ENCODE measurements at places on chromosomes 5 and 9.

GRCh38 chr5:106940301-106940846, 730.4 kb downstream of the EFNA5 start:
- no peak for DNase-seq

GRCh38 chr9:87886933-87887505, 4.3 kb downstream of the SPATA31E1 start:
- DNase-seq: no peak

DNA sequence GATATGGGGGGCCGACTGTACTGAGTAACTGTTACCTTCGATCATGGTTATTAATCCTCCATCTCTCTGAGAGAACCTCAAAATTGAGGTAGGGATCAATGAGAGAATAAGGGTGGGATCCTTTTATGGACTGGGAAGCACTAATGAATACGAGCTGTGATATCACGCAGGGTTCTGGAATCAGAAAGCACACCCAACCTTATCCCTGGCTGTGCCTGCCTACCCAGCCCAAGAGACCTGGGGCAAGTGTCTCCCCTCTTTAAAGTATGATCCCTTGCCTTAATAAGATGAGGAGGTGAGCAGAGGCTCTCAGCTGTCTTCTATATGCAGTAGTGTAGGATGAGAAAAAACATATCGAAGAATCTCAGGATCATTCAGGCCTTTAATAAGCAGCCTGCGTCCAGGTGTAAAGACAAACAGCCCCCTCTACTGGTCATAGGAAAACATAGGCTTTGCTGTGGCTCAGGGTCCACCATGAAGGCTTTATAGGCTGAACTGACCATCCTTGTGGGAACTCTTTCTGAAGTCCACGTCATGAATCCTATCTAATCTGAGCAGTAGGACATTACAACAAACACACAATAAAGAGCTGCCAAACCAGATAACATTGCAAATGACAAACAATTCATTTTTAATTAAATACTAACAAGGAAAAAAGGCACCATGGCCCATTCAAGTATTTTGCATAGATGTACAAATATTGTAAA, 16.8 kb downstream of the NIPAL4 start:
- DNase-seq: no peak

- DNase-seq: no peak
Observed at GRCh38 chr5:153896117-153896516, 142.6 kb downstream of the FAM114A2 start.

- DNase-seq: no peak
Observed at GRCh38 chr5:132460846-132461568, 29.6 kb downstream of the IRF1 start.

DNA sequence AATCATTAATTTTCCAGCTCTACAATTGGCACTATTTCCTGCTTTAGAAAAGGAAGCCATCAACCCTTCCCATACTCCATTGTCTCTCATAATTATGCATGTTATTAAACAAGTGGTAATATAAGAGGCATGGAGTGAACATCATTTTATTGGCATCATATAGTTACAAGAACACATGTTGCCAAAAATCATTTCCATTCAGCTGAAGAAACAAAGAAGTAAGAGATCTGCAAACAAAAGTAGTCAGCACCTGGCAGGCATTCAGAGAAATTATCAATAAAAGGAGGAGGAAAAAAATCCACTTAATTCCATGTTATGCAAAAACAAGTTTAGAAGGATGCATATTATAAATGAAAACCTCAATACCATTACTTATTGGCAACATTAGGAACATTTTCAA, 1208.2 kb upstream of the C9orf72 start:
- no peak for DNase-seq

- DNase-seq: no peak
Observed at GRCh38 chr9:124574534-124575375, 67.6 kb upstream of the NR5A1 start.

DNA sequence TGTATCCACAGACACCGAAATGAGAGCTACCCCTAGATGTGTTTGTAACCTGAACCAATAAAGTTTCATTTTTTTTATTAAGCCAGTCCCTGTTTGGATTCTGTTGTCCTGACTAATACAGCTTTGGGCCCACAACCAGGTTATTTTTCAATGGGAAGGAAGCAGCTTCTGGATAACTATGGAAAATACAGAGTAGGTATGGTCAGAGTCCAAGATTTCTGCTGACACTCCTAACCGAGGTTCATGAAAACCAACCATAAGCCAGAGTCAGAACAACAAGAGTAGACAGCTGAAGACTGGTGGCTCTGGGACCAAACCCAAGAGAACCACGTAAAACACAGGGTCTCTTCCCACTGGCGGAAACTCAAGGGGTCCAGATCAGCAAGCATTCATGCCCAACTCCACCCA, 10.8 kb downstream of the KLF9 start:
- DNase-seq: no peak

- no peak for DNase-seq
Observed at GRCh38 chr5:10145923-10146401, 103.7 kb downstream of the ATPSCKMT start.

DNA sequence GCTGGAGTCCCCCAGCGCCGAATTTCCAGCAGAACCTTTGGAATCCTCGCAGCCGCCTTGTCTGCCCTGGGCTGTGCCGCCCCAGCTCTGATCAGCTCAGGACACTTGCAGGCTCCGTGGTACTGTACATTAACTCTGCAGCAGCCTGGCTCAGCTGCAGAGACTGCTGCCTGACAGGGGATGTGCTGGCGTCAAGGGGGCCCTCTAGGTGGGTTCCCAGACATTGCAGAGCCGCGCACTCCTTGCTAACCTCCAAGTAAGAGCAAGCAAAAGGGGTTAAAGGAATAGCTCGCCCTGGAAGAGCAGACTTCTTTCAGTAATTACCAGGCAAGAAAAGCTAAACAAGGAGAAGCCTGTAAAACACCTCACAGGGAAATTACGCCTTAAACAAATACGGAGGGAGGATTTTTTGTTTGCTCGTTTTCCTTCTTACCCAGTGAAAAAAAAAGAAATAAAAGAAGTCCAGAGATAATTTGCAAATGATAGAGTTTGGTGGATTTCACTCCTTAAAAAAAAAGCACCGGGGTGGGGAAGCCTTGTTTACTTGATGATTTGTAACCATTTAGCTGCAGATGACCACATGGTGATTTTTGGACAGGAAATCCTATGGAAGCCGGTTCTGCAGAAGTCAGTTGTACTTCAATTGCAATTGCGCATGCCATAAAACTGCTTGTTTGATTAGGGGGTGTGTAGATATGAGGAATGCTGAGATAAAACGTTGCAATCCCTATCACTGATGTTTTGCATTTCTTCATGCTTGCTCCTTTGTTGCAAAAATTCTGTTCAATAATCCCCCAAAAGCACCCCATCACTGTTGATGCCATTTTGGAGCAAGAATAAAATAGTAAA, 305.8 kb downstream of the PDE4D start:
- no peak for DNase-seq

DNA sequence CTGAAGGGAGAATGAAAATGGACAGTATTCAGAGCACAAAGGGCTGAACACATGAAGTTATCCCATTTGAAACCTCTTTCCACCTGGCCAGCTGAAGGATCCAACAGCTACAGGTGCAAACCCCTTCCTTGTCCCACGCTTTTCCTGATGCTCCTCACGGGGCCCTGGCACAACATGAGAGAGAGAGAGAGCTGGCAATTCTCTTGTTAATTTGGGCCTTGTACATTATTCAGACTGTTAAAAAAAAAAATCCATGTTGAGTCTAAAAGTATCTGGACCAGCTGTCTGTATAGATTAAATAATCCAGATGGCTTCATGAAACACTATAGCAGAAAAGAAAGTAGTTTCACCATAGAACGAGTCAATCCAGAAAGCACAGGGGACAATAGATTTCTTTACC, 74.1 kb downstream of the HMHB1 start:
- no peak for DNase-seq

DNA sequence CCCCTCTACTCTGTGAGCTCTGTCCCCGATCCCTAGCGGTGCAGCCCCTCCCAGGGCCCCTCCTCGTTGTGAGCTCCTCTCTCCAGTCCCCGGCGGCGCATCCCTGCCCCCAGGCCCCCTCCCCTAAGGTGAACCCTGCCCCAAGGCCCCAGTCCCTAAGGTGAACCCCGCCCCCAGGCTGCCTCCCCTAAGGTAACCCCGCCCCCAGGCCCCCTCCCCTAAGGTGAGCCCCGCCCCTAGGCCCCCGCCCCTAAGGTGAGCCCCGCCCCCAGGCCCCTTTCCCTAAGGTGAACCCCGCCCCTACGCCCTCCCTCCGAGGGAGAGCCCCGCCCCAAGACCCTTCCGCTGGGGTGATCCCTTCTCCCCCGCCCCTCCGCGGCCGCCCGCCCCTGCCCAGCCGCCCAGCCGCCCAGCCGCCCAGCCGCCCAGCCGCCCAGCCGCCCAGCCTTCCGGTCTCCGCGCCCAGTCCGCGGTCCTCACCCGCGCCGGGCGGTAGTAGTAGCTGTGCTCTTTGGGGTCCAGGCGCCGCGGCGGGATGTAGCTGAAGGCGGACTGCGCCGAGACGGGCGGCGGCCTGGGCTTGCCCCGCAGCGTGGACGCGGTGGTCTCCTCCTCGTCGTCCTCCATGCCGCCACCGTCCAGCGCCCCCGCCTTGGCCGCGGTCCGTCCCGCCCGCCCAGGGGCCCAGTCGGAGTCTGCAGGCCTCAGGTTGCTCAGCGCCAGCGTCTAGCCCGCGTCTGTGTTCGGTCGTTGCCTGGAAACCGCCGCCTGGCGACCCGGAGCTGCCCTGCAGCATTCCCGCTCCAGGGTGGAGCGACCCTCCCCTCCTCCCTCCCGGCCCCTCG, at the start of gene CFAP90:
Gene CFAP90, minus strand, starts transcription at position 739 of the 845 bp plus-strand sequence. Its CDS starts 112 bp downstream, at position 627.
- no peak for DNase-seq

DNA sequence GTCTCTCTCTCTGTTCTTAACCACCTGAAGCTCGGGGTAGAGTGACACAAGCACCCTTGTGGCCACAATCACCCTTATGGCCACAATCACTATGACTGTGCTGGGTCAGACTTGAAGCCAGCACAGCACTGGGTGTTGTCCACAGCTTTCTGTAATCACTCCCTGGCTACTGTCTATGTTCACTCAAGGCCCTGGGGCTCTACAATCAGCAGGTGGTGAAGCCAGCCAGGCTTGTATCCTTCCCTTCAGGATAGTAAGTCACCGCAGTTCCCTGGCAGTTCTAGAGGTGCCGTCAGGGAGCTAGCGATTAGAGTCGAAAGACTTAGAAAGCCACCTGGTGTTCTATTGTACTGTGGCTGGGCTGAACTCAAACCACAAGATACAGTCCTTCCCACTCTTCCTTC, 44.2 kb downstream of the GDA start:
- no peak for DNase-seq

- DNase-seq: no peak
Observed at GRCh38 chr5:122727112-122727541, 47.8 kb upstream of the SNX2 start.

DNA sequence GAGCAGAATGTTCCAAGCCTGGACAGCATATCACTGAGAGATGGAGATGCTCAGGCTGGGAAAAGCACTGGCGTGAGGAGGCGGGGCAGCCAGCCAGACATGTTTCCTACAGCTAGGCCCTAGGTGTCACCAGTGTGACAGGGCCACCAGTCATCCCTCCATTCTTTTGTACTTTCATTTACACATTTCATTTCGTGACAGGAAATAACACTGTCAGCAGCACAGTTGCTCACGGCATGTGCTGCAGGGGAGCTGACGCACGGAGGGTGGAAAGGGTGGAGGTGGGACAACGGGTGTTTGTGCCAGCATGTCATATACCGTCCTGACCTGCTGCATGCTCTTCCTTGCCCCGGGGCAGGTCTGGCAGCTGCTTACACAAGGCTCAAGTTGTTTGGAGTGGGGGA, 14.8 kb upstream of the CEMIP2 start:
- DNase-seq: peak; percentile 73

DNA sequence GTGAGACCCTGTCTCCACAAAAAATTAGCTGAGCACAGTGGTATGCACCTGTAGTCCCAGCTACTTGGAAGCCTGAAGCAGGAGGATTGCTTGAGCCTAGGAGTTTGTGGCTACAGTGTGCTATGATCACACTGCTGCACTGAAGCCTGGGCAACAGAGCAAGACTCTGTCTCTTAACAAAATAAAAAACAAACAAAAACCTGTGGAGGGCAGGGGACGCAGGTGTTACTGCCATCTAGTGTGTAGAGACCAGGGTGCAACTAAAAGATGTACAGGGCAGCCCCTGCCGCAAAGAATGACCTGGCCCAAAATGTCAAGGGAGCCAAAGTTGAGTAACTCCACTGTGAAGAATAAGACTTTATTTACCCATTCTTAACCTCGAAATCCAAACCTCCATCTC, 27.1 kb downstream of the ASPN start:
- no peak for DNase-seq

GRCh38 chr9:135704483-135704882, 2.5 kb downstream of the KCNT1 start:
- DNase-seq: no peak

DNA sequence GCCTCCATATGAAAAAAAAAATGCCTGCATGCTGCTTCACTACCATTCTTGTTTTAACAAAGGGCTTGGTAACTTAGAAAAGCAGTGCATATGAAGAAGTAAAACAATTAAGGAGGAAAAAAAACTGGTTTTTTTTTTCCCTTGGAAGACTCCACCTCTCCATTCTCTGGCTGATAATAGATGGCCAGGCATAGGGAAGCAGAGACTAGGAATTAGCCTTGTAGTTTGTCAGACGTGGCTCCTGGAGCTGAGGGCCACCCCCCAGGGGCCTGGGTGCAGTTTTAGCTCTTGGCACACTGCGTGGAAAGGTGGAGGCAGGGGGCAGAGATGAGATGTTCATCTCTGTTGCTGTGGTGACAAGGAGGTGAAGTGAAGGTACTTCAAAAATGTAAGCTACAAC, 42.7 kb downstream of the WDR36 start:
- no peak for DNase-seq

- DNase-seq: no peak
Observed at GRCh38 chr5:72040513-72040912, 66.8 kb upstream of the MAP1B start.

DNA sequence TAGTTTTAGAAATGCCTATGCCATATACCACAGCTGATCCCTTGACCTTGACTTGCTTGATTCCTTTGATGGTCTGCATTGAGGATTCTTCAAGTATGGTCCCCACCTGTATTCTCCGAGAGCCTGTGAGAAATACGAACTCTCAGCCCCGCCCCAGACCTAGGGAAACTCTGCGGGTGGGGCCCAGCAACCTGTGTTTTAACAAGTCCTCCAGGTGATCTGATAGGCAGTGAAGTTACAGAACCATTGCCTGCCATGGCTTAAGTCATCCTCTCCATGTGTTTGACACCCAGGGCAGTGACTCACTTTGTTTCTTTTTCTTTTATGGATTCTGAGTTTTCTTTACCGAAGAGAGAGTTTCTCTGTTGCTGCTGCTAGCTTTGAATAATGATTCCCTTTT, 18.5 kb downstream of the FRMPD1 start:
- DNase-seq: no peak

DNA sequence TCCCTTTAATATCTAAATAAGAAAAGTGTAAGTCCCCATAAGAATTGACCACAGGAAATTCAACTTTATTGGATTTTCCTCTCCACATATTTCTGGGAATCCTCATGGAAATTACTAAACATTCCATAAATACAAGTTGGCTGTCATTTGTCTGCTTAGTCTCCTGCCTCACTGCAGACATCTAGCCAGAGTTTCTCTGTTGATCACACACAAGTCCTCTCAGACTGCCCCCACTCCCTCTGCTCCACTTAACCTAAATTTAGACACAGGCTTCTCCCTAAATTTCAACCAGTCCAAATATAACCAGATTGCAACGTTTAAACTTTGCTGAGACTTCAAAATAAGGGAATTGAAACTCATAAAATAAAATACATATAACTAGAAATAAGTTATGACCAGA, 982.1 kb downstream of the DTWD2 start:
- DNase-seq: no peak

- DNase-seq: no peak
Observed at GRCh38 chr5:17436350-17436749, 61.7 kb upstream of the TAF11L2 start.

- DNase-seq: no peak
Observed at GRCh38 chr5:82393951-82394350, 115.8 kb upstream of the RPS23 start.
